ENCODE measurements at places on chromosomes 4 and X. TPM values are rescaled to one million over a fixed set of nuclear protein-coding genes. Genes with fewer than 3 reads are reported as not detected.

The NEIL3 gene
- 29.3 TPM for total RNA-seq

DNA sequence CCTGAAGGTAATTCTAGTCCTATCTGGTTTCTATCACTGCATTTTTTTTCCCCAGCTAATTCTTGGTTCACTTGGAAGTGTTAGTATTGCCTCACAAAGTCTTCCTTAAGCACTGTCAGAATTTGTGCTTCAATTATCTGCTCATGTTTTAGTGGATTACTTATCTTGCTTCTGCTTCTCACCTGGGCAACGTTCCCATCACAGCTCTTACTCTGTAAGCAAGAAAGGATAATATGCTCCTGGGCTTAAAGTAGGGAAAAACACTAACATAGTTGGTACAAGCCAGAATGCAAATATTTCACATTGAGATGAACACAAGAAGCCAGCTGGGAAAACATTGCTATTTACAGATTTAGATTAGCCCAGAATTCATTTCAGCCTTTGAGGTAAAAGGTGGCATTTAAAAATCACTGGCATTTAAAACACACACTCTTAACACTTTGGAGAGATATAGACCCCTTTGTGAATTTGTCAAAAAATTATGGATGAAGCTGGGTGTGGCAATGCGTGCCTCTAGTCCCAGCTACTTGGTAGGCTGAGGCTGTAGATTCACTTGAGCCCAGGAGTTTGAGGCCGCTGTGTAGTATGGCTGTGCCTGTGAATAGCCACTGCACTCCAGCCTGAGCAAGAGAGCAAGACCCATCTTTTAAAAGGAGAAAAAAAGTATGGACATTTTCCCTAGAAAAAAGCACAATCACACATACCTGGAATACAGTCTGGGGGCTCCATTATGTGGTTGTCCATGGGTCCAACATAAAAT lies 6.6 kb upstream of the PTPN13 start:
- H3K4me3 ChIP-seq = no peak overlapping the region
- no peak overlapping the region for H3K27ac ChIP-seq
- H3K4me1 ChIP-seq = no peaks in the 10 kb centered on the region

GRCh38 chr4:160493206-160493605 lies 1390.3 kb downstream of the RAPGEF2 start:
- no peak for DNase-seq
- H3K27ac ChIP-seq = no peak overlapping the region
- H3K4me3 ChIP-seq = no peak overlapping the region
- no peaks in the 10 kb centered on the region for H3K27me3 ChIP-seq

The LRIT3 gene
- total RNA-seq = 0.10 TPM

The APELA gene
- not detected for total RNA-seq

GRCh38 chr4:35938936-35939335 lies 305.4 kb downstream of the ARAP2 start:
- H3K36me3 ChIP-seq = no peaks in the 10 kb centered on the region
- DNase-seq = no peak
- no peak overlapping the region for H3K27ac ChIP-seq
- no peaks in the 10 kb centered on the region for H3K27me3 ChIP-seq
- H3K4me3 ChIP-seq = no peak overlapping the region

- H3K27ac ChIP-seq = no peak overlapping the region
- no peaks in the 10 kb centered on the region for H3K36me3 ChIP-seq
- no peak for DNase-seq
- no peaks in the 10 kb centered on the region for H3K4me1 ChIP-seq
Observed at GRCh38 chr4:160182727-160183126, 1079.8 kb downstream of the RAPGEF2 start.

The IQCM gene
- not detected for total RNA-seq

GRCh38 chr4:124111922-124112321 lies 600.6 kb downstream of the ANKRD50 start:
- no peak overlapping the region for H3K4me3 ChIP-seq
- H3K36me3 ChIP-seq = no peaks in the 10 kb centered on the region
- no peak for DNase-seq

DNA sequence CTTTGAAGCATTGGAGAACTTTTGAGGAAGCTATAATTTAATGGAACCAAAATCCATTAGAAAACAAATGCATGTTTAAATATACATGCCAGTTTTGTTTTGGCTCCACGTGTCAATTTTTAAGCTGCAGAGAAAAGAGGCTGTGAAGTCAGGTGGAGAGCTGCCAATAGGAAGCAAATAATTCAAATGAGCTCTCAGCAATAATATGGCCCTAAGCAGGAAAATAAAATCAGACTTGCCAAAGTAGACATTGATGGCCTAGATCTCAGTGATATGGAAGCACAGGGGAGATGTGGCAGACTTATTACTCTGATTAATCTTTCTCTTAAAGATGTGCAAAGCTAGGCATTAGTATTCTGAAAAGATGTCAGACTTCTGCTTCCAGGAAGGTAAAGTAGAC lies 769.8 kb upstream of the NDST4 start:
- no peak for DNase-seq
- no peaks in the 10 kb centered on the region for H3K4me1 ChIP-seq
- no peaks in the 10 kb centered on the region for H3K27me3 ChIP-seq
- no peak overlapping the region for H3K4me3 ChIP-seq
- no peak overlapping the region for H3K27ac ChIP-seq
